ENCODE measurements at places on chromosomes 6 and 20.
A peak's percentile ranks its signal among the peaks of the same experiment; 100 is the strongest.

GRCh38 chr6:97947841-97948240 is 664.8 kb upstream of the MMS22L start:
- DNase-seq, result no peak

DNA sequence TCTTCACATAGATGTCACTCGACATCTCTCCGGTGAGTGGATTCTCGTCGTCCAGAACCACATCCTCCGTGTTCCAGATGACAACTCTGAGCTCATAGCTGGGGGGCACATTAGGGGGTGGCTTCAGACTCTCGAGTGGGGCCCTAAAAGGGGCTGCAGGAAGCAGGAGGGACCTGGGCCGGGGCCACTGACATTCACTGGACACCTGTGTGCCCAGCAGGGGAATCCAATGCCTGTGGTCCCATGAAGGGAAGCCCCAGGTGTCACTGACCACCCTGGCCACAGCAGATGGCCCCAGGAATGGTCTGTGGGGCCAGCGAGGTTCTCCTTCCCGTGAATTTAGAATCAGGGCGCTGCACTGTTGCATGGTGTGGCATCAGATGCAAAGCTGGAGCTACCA is 18.7 kb downstream of the ERGIC3 start:
- DNase-seq, result peak; percentile 42

- DNase-seq, result no peak
Measured at GRCh38 chr6:144217264-144217663, 66.9 kb downstream of the STX11 start.

DNA sequence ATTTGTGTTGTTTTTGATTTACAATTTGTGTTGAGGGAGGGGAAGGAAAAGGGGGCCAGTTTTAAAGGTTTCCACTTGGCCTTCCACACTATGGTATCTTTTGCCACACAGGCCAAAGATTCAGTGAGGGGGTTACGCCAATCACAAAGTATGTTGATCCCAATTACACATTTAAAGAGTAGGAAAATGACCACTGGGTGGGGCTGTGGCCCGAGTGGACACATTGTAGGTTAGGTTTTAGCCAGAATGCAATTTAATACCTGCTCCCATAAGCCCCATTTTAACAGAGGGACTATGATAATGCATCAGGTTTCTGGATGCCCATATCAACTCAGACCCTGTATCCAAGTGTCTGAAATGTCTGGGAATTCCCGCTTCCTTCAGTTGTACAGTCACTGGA is 15.6 kb downstream of the VGLL2 start:
- no peak for DNase-seq

- no peak for DNase-seq
Measured at GRCh38 chr6:124792386-124792785, 169.9 kb upstream of the RNF217 start.

DNA sequence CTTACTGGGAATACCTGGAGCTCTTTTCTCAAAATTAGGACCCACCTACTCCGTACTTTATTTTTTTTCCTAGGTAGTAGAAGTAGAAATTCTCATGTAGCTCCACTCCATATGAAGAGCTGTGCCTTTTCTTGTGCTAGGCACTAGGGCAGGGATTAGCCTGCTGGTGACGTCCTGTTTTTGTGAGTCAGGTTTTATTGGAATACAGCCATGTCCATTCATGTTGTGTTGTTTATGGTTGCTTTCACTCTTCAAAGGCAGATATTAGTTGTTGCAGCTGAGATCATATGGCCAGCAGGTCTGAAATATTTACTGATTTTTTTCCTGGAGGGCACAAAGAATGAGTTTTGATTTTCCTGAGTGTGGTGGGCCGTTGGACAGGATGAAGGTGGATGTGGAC is 20.5 kb downstream of the XRN2 start:
- no peak for DNase-seq

GRCh38 chr6:14841901-14842421 is 403.9 kb upstream of the JARID2 start:
- DNase-seq, result no peak

- DNase-seq, result no peak
Measured at GRCh38 chr20:57104113-57104512, 162.3 kb downstream of the BMP7 start.

- no peak for DNase-seq
Measured at GRCh38 chr6:144344646-144345045, 59.5 kb downstream of the UTRN start.

All from naive thymus-derived CD8-positive, alpha-beta T cell (primary cell).